ENCODE measurements at places on chromosomes 1 and 21.

GRCh38 chr1:237570530-237570929 is 320.2 kb downstream of the ZP4 start:
- no peak for DNase-seq

DNA sequence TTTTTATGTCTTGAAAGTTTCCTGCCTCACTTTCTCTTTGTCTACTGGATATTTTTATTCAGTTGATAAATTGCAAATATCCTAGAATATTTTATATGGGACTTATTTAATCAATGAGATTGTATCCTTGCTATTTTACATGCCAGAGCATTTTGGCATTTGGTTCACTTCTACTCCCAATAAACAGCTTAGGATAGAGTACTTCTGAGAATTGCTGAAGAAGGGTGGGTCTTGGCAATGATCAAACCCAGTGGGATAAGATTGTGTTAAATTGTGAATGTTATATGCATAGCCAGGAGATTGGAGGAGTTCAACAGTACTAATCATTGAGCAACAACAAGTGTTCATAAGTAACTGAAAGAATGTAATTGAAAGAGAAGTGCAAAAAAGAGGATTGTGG is 60.1 kb downstream of the SDCCAG8 start:
- no peak for DNase-seq

- DNase-seq, result no peak
Measured at GRCh38 chr1:93600663-93601062, 81.0 kb downstream of the BCAR3 start.

GRCh38 chr1:108617008-108617723 is 43.7 kb downstream of the HENMT1 start:
- DNase-seq, result no peak

DNA sequence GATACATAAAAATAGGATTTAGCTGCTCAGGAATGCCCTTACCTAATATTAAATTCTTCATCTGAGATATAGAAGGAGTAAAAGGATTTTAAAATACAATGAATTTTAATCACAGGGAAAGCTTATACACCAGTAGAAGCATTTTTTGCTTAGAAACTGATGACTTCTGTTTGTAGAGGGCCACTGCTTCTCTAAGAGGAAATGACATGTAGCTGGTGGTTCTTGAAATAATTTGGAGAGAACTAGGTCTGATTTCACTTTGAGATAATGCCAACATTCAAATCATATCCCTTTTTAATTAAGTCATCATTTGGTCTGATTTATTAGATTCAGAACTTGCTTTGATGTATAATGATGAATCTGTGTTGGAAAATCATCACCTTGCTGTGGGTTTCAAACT is 166.6 kb upstream of the SGIP1 start:
- DNase-seq, result no peak

DNA sequence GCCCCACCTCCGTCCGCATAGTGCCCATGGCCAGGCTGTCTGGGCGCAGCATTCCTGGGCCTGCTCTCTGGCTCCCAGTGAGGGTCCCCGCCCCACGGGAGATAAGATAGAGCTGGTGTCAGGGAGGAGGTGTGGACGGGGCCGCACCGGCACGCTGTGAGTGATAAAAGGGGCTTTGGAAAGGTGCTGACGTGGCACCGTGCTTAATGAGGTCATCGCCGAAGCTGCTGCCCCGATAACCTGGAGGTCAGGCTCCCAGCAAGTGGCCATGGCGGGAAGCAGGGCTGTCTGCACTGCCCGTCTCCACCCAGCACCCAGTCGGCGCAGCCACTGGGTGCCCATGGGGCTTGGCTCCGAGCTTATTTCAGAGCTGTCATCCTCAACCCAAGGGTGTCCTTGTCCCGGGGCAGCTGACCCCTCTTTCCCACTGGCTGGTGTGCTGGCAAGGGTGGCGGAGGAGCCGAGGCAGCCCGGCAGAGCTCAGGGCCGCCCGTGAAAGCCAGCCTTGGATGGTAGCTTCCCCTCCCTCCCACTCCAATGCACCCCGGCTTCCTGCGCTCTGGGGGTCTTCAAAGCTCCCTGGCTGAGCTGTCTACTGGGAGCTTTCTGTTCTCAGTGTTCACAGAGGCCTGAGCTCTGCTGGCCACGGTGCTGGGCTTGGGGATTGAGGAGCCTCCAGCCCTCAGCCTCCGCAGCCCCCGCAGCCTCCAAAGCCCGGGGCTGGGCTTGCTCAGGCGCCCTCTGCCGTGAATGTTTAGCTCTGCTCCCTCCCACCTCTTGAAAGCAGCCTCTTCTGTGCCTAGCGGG is 105.1 kb upstream of the ARHGEF16 start:
- DNase-seq, result no peak

- no peak for DNase-seq
Measured at GRCh38 chr1:38269923-38270848, 223.6 kb upstream of the POU3F1 start.

DNA sequence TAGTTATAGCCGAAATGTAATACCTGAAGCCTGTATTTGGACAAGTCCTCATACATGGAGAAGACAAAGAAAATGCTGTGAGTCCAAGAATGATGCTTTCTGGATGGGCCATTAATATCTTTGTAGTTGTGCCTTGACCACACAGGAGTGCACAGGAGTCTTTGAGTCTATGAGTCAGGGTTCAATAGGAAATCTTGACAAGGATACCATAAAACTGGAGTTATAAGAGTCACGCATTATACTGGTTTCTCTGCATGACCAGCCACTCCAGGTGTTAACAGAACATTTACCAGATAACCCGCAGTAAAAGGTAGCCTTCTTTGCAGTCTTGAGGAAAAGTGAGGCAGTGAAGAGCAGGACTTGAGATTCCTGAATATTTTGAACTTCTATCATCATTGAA is 464.6 kb upstream of the PKN2 start:
- DNase-seq, result no peak

DNA sequence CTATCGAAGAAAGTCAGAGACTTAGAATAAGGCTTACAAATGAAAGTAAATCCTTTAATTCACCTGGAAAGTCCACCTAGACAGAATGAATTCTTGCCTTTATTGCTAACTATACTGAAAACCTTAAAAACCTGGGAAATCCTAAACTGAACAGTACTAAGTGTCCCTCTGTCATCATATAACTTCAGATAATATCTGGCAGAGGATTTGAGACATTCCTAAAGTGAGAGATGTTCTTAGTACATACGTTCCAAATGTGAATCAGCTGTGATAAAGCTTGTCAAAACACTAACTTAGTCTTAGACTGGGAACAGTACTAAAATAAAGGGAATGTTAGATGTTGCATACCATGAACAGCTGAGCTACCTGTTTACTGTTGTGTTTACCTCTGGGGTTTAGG is 121.7 kb downstream of the TNFSF18 start:
- DNase-seq, result no peak

- no peak for DNase-seq
Measured at GRCh38 chr1:219568733-219569132, 44.2 kb downstream of the ZC3H11B start.

DNA sequence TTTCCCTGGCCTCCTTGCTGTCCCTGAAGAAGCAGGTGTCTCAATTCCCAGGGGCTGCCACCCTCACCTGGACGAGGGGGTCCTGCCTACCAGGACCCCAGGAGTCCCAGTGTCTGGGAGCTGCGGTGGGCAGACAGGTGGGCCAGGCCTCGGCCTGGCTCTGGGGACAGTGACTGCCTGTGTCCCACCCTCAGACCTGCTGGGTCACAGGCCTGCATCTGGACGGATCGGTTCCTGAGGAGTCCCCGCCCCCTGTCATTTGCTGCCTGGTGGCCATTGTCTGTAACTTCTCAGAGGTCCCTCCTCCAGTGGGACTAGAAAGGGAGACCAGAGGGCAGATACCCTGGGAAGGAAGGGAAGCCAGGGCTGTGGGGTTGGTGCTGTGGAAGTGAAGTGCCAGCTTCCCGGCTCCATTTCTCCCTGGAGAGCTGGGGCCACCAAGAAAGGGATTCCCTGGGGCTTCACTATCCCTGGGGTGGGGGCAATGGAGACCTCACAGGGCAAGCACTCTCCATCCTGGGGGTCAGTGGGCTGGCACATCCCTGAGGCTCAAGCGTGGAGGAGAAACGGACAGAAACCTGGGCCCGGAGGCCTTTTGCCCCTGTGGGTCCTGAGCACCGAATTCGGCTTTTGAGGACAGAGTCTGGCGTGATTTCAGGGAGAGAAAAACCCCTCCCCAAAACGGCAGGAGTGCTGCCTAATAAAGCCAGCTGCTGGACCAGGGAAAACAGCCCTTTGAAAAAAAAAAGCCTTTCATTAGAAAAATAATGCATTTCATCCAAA is 157.3 kb downstream of the PEX14 start:
- DNase-seq, result no peak

- DNase-seq, result no peak
Measured at GRCh38 chr1:171122893-171123292, 32.2 kb downstream of the FMO3 start.

DNA sequence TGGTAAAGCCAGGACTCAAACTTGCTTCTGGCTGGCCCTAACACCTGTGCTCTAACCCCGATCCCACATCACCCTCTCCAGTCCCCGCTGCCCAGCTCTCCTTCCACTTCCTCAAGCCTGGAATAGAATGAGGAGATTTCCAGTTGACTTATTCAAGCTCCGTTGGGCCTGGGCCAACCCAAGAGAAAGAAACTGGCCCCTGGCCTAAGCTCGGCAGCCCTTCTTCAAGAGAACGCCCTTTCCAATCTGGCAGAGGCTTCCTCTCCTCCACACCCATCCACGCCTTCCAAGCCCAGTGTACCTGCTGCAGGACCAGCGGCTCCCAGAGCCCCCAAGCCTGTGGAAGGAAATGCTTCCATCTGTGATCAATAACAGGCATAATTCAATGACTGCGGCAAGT is 51.9 kb downstream of the LRRN2 start:
- no peak for DNase-seq

GRCh38 chr1:113982949-113983348 is 3.7 kb downstream of the OLFML3 start:
- DNase-seq, result no peak

DNA sequence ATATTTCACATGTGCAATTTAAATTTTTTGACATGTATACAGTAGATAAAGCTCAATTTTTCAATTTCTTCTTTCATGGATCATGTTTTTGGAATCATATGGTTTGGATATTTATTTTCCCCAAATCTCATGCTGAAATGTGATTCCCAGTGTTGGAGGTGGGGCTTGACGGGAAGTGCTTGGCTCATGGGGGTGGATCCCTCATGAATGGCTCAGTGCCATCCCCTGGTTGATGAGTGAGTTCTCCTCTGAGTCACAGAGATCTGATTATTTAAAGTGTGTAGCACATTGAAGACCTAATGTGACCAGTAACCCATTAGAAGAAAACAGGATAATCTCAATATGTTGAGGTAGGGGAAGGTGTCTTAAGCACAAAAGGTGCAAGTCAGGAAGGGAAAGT is 9.1 kb upstream of the IFI16 start:
- no peak for DNase-seq

Data from GM12865 (cell line).